Stimulated activated CD8-positive, alpha-beta memory T cell treated with anti-CD3 and anti-CD28 coated beads, Interleukin-4, amount 100 ng/mL, for 1 hour (primary cell): ENCODE measurements at places on chromosomes 5 and 9.

DNA sequence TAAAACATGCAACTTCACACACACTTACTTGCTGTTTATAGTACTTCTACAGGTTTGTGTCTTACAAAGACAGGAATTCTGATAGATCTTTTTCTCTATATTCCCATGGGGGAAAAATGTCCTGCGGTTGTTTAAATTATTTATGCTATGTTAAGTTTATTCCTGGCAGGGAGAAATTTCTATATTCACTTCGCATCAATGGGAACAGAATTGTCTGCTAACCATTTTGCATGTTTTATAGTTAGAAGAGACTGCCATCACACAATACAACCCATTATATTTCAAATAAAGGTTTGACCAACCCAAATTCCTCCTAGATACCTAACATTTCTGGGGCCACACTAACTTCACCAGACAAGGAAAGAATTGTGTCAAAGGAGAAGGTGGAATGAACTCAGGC lies 110.0 kb upstream of the PRR16 start:
- DNase-seq: no peak

DNA sequence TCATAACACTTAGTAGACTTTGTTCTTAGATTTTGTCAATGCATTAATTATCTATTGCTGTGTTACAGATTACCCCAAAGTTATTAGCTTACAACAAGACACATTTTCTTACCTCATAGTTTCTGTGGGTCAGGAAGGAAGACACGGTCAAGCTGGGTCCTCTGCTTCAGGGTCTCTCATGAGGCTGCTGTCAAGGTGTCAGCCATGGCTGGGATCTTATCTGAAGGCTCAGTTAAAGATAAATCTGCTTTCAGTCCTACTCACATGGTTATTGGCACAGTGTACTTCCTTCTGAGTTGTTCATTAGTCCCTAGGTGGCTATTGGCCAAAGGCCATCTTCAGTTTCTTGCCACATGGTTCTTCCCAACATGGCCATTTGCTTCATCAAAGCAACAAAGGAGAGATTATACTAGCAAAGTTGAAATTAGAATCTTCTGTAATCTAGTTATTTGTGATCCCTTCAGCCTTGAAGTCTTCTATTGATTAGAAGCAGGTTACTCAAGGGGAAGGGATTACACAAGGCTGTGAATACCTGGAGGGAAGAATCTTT lies 25.2 kb downstream of the TDRD7 start:
- DNase-seq: no peak

DNA sequence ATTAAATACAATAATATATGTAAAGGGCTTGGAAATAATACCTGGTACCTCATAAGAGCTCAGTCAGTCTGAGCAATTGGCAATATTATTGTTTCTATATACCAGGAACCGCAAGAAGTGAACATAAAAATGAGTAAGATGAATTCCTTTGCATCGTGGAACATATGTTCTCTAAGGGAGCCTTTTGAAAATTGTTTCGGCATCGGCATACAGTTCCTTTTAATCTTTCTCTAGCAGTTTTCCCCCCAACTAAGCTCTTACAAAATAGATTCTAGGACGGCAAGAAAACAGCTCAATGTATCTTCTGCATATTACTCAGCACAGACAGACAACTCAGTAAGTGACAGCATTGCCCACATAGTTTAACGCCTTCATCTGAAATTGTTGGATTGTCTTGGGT lies 426.6 kb upstream of the WWC1 start:
- DNase-seq: no peak

DNA sequence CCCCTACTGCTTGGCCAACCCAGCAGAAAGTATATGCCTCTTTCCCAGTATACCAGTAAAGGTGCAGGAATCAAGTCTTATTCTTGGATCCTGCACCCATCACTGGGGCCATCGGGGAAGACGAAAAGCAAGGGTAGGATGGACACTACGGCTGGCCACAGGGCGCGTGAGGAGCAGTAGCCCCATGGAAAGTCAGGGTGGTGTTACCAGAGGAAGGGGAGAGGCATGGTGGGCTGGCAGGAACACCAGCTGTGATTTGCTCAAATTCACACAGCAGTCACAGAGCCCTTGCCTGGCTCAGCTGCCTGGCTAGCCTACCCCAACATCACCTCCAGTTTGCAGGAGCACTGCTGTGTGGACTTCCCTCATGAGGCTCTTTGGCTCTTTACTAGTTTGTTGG lies 34.5 kb upstream of the SAP30L start:
- no peak for DNase-seq
